ENCODE measurements at places on chromosomes 2 and 18.

GRCh38 chr2:106858810-106859209, 27.2 kb downstream of the ST6GAL2 start:
- DNase-seq = no peak

GRCh38 chr2:142865924-142866323, 11.5 kb upstream of the KYNU start:
- DNase-seq = no peak

- DNase-seq = no peak
Measured at GRCh38 chr2:232022718-232023117, 61.2 kb downstream of the DIS3L2 start.

DNA sequence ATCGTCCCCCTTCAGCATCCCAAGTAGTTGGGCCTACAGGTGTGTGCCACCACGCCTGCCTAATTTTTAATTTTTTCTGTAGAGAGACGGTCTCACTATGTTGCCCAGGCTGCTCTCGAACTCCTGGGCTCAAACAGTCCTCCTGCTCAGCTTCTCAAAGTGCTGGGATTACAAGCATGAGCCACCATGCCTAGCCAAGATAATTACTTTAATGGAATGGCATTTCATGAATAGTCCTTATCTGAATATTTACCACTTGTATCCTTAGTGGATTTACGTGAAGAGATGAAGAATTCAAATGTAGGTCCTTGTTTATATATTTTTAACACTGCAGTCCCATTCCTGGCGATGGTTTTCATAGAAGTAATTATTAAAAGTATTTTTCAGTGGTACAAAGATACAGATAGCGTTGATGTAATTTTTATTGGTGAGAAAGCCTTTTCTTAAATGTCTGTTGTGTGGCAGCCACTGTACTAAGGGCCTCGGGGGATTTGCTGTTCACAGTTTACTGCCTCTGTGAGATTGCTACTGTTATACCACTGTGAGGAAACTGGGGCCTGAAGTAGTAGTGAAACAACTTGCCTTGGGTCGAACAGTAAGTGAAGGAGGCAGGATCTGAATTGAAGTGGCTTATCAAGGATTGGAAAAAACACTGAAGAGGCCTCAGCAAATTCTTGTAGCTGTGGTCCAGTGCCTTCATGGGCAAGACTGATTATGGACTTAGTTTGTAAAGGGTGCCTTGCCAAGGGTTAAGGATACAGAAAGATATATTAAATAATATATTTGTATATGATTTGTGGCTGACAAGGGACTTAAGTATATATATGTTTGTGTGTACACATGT, 151.2 kb downstream of the PRPF40A start:
- DNase-seq = no peak

- DNase-seq = no peak
Measured at GRCh38 chr2:168034616-168035015, 212.8 kb downstream of the STK39 start.

DNA sequence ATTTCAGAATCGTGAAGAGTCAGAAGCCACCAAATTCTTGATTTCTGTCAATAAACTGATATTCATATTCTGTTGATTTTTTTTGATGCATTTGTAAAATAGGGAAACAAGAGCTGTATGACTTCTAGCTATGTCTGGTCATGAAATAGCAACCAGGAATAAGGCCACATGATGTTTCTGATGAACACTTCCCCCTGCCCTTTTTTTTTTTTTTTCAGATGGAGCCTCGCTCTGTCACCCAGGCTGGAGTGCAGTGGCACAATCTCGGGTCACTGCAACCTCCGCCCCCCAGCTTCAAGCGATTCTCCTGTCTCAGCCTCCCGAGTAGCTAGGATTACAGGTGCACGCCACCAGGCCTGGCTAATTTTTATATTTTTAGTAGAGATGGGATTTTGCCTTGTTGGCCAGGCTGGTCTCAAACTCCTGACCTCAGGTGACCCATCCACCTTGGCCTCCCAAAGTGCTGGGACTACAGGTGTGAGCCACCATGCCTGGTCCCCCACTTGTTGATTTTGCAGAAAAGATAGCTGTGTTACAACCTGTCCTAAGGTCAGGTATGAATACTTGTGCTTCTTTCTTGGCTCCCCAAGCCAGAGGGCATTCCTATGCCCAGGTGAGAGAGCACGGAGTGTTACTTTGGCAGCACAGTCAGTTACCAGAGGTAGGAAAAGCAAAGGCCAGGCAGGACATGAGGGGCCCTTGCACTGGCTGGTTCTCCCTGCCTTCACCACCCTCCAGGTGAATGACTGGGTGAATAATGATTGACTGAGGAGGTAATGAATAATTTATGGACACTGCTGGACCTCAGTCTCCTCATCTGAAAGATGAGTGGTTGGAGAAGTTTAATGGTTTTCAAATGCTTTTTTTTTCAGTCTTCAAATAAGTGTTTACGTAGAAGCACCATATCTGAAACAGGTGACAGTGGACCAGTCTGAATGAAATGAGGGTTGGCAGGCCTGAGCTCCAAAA, 39.6 kb downstream of the PAX8 start:
- no peak for DNase-seq

DNA sequence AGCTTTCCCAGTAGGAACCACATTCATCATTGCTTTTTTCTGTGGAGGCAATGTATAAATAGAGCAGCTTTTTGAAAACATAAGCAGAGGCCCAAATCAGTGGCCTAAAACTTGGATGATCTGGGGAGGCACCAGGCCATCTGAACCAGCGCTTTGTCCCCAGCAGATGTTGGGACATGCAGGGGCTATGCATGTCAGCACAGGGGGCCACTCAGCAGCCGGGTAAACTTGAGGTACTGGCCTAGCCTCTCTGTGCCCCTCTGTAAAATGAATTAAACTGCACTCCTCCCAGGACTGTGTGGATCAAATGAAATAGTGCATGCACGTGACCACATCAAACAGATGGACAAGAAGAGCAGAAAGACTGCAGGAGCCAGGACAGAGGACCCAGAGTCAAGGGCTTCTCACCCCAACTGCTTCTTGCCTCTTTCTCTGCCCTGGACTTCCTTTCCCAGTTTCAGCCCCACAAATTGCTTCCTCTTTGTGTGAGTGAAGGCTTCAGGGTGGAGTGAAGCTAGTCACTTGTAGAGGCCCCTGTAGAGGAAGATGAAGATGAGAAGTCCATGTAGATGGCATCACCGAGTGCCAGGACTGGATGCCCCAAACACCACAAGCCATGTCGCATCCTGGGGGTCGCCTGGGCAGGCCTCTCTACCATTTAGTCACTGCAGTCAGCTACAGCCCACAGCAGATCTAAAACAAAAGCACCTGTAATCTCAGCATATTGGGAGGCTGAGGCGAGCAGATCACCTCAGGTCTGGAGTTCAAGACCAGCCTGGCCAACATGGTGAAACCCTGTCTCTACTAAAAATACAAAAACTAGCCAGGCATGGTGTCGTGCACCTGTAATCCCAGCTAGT, 53.2 kb downstream of the IMPA2 start:
- no peak for DNase-seq

- DNase-seq = no peak
Measured at GRCh38 chr2:15359716-15360531, 201.2 kb downstream of the NBAS start.

GRCh38 chr2:202038471-202039277, 5.0 kb downstream of the FZD7 start:
- DNase-seq = no peak

- no peak for DNase-seq
Measured at GRCh38 chr18:2312440-2312839, 258.9 kb downstream of the METTL4 start.

DNA sequence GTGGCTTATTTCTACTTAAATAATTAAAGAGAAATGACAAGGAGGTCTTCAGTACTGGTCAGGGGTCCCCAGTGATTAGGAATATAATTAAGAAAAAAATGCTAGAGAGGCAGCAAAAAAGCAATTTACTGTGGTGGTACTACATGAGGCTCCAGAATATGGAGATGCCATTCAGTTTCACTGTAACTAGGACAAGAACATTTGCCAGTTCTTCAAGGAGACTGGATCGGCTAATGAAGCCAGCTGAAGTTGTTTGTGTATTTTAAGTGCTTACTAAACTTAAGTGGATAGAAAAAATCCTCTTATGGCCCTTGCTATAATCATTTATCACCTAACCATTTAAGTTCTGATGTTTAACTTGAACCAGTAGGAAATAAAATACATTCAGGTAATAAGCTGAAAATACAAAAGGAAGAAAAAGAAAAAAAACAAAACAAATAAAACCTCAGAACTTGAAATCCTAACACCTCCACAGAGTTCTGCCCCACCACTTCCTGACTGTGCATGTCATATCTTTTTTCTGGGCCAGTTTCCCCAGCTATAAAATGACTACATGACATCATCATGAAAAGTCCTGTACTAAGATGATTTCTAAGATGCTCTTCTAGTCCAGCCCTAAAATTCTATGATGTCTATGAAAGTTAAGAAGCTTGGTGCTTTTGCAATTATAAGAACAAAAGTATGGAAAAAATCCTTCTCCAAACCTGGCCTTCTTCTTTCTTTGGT, 98.0 kb downstream of the TRABD2A start:
- no peak for DNase-seq

GRCh38 chr2:233033672-233034071, 1.2 kb downstream of the NEU2 start:
- DNase-seq = no peak

DNA sequence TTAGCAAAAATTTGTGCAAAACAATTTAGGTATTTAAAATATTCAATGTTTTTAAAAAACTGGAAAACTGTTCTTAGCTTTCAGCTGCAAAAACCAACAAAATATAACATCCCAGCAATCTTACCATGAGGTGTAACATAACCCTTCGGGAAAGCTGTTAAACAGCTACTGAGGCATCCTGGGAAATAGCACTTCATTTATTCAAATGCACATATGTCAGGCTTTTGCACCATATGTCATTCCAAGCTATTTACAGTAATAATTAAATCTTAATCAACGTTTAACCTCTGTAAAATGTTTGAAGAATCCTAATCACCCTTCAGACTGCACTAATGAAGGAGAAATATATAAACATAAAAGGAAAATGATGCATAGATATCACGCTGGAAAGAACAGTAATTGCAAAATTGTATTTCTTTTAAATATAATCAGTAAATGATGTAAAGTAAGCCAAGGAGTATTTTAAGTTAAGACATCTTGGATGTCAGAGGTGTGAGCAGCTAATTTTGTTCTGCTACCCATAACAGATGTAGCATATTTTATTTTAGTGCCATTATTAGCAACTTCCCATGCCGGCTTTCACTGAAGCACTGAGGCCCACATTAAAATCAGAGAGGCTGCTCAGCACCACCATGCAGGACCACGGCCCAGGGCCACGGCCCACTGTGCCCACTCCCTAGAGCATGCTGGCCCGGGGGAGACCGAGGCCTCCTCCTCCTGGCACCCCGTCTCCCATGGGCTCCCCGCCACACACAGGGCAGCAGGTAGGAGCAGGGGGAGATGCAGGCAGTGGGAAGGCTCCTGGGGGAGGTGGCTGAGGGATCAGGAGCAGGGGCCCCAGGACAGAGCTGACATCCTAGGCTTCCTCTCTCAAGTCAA, 30.9 kb downstream of the EMX1 start:
- no peak for DNase-seq

GRCh38 chr18:54130631-54131030, 93.8 kb downstream of the MBD2 start:
- DNase-seq = no peak

DNA sequence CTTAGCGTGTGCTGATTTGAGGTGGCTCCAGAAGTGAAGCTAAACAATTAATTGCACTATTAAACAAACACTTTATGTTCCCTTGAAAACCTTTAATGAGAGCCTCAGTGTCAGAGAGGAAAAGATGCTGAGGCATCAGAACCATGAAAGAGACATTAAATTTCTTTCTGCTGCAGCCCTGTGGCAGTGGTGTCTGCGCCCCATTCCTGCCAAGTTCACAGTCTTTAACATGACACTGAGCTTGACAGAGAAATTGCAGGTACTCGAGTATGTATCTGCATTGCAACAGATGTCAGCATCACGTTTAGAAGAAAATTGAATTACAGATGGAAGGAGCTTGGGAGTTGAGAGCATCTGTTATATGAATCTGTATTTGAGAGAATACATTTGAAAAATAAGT, 111.3 kb upstream of the CREB1 start:
- no peak for DNase-seq

DNA sequence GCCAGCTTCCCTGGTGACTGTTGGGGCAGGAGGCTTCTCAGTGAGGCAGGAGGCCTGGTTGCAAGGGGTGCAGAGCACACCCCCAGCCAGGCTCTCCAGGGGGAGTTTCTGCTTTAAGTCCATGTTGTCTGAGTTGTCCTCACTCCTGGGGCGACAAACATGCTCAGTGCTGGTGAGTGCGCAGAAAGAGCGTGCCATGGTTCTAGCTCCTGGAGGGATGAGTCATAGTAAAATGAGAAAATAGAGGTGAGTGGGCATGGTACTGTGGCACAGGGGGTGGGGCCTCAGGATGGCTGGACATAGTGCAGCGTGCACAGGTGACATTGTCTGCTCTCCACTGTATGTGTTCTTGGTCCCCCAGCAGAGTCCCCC, 457.2 kb upstream of the HS6ST1 start:
- no peak for DNase-seq

DNA sequence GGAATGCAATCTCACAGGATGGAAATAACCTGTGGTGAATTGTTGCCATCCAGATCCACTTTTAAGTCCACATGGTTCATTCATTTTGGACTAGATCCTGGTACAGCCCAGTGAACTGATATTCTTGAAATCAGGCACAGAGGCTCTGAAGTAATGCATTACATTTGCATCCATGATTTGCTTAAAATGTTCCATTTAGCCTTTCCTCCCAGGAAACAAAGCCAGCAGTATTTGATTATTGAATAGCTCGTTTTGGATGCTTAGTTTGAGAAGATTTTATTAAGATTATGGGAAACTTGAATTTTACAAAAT, 995.8 kb upstream of the CDH2 start:
- no peak for DNase-seq

GRCh38 chr18:58338141-58338540, 290.8 kb downstream of the ALPK2 start:
- DNase-seq = no peak

Measured in NCI-H1417 treated with DMSO at 0.1 percent for 48 hours (cell line).